Coronary artery (tissue), 2 donors: ENCODE measurements at places on chromosomes 5 and 9.

DNA sequence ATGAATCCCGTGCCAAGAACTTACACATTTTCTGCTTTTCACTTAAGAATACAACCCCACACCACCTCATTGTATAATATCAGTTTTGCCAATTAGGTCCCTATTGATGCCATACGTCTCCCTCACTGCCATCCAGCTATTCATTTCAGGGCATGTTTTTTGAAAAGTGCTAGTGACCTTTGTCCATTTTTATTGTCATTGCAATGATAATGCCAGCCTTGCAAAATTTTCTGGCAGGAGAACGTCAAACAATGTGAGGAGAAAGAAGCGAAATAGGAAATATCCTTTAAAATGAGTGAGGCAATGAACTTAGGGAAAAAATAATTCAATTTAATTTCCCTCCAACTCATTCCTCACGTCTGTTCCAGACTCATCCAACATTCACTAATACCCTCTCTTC, 111.8 kb upstream of the CKMT2 start:
- DNase-seq, result no peak

- DNase-seq, result no peak
Observed at GRCh38 chr5:78574131-78574673, 74.4 kb downstream of the LHFPL2 start.

- no peak for DNase-seq
Observed at GRCh38 chr5:90613918-90614504, 55.4 kb downstream of the ADGRV1 start.

GRCh38 chr9:70614786-70615463, 200.5 kb upstream of the KLF9 start:
- no peak for DNase-seq

- no peak for DNase-seq
Observed at GRCh38 chr9:96163161-96163560, 138.8 kb downstream of the HSD17B3 start.

DNA sequence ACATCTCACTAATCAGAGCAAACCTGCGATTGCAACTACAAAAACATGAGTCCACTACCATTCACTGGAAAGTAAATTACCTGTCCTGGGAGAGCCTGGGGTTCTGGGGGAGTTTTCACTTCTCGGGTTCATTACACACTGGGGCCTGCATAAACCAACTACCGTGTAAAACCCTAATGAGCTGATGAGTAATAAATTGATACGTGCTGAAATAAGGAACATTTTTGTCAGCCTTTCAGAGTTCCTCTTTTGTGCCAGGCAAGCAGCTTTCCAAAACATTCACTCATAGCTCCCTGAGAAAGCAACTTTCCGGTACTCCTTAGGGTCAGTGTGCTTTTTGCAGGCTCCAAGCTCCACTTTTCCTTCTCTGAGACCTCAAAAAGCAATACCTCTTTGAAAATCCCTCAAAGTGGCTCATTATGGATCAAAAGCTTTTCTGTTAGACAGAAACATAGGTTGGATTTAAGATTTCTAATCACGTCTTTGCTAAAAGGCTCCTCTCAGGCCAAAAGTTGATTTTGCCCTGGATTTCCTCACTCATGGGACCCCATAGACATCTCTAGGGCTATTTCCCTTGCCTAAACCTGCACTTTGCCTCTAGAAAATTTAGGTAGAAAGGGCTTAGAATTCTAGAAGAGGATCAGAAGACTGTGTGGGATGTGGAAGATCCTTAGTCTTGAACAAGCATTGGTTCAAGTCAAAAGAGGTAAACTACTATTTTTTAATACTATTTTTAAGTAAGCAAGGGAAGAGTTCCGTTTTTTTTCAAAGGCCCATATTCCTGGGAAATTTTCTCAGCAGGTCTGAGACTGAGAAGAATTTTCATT, 74.8 kb downstream of the ST8SIA4 start:
- no peak for DNase-seq

GRCh38 chr5:73160239-73160671, 12.7 kb upstream of the TMEM174 start:
- no peak for DNase-seq

DNA sequence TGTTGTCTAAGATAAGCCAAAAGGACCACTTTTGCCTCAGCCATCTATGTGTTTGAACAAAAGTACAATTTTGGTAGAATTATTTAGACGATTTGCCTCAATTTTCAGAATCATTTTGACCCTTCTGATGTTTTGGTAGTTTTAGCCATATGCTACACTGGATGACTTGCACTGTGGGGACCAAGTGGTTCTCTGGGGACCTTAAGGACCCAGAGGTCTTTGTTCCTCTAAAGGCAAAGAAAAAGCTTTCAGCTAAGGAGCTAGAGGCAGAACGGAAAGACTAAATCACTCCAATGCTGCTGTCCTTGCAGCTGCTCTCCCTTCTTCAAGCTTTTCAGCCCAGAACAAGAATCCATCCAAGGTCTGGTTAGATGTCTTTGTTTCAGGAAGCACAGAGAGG, 51.0 kb upstream of the APC start:
- no peak for DNase-seq

GRCh38 chr5:179792612-179793467, 946 bp upstream of the LTC4S start:
- DNase-seq, result no peak

DNA sequence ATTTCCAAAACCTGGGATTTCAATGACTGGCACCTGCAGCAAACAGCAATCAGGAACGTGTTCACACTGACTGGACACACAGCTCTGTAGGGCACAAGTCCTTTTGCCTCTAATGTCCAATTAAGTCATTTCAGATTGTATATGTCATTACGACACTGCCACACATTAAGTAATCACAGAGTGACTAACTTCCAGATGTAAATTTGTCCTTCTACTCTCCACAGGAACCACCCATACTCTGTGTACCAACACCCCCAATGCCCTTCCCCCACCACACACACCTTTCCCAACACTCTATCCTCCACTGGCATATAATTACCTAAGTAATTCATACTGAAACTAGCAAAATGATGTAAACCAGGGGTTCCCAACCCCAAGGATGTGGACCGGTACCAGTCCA, 30.5 kb downstream of the LARS1 start:
- no peak for DNase-seq

GRCh38 chr5:124154714-124155113, 591.7 kb downstream of the ZNF608 start:
- no peak for DNase-seq

DNA sequence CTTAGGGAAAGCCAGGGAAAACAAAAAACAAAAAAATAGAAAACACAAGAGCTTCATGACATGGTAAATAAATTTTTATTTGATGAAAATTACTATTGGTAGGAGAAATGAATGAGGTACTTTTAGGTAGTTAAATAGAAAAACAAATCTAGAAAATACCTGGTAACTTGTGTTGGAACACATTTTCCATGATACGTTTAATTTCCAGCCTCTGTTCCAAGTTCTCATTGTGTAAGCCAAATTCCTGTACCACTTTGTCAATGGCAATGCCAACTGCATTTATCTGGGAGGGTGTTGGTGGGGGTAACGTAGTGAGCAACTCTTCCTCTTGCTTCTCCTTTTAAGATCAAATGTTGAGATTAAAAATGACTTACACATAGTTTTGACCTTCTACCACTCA, 9.4 kb downstream of the TUT7 start:
- no peak for DNase-seq

DNA sequence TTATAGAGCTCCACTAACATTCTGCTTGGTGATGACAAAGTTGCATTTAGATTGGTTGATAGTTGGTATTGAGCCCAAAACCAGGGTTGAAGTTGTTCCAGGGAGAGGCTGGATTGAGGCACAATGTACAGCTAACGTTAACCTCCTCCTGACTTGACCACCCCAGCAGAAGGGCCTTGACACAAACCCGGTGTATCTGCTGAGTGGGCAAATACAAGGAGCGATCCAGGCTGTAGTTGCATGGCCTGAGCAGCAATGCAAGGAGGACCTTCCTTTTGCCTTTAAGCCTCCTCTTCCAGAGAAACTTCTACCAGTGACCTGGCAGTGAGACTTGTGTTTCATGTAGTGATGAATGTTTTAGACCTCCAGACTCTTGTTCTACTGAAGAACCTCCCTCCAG, 66.2 kb upstream of the GAS1 start:
- DNase-seq, result no peak

DNA sequence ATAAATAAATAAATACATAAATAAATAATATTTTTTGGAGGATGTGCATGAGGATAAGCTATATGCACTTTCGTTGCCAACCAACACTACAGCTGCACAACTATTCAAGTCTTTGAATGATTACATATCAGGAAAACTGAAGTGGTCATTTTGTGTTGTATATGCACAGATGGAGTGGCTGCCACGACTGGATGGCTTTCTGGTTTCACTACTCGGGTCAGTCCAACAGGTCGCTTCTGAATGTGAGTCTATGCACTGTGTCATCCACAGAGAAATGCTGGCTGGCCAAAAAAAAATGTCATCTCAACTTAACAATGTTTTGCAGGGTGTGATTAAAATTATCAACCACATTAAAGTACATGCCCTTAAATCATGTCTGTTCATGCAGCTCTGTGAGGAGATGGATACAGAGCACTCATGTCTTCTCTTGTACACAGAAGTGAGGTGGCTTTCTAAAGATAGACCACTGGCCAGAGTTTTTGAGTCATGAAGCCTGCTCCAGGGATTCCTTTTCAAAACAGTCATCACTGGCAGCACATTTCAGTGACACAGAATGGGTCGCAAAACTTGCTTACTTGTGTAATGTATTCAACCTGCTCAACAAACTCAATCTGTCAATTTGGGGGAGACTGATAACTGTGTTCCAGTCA, 589.8 kb upstream of the CYLC2 start:
- DNase-seq, result no peak

GRCh38 chr5:154842689-154843530, 7.5 kb downstream of the FAXDC2 start:
- peak; percentile 7 for DNase-seq

DNA sequence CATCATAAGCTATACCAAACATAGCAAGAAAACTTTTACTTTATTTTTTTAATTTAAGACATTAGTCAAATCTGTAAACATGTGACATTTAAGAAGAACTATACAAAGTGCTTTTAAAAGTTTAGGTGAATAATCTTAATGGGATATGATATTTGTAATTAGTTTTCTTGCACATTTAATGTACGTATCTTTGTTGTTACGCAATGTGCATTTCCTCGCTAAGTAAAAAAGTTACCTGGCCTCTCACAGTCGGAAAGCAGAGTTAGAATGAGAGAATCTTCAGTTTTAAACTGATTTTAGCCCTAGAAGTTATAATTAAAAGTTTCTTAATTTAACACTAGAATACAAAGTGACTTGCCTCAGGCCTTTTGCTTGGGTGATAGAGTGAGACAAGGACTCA, 589.8 kb downstream of the DMRTA1 start:
- no peak for DNase-seq

GRCh38 chr5:56480078-56480704, 247.1 kb upstream of the ANKRD55 start:
- DNase-seq, result no peak

GRCh38 chr5:18792145-18792544, 1157.9 kb downstream of the TAF11L14 start:
- DNase-seq, result no peak

GRCh38 chr5:111131356-111131755, 39.2 kb downstream of the WDR36 start:
- DNase-seq, result no peak

- no peak for DNase-seq
Observed at GRCh38 chr9:111271481-111272080, 58.4 kb downstream of the OR2K2 start.

DNA sequence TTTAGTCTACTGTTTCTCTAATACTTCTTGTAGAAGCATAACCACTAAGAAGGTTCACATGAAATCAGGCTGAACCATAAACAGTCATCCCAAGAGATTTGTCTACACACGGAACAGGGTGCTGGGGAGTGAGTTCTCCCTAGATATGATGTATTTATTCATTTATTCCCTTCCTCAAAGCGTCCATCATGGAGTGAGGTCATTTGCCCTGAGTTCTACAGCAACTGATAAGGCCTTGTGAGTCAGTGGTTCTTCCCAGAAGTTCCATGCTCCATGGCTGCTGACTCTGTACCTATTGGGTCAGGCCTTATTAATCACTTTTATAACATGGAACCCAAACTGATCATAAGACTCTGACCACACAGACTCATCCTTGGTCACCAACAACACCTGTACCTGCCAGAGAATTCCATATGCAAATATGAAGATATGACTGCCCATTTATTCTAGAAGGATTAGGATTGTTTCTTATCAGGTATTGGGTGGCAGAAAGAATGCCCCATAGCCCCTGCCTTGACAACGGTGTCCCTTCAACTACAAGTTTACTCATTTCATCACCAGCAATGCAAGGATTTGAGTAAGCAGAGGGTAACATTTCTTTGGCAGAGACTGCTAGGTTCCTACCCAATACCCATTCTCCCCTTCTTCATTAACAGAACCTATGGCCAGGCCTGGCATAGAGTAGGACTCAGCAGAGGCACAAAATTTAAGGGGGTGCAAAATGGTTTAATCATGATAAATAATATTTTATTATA, 118.1 kb downstream of the LHFPL2 start:
- DNase-seq, result no peak

DNA sequence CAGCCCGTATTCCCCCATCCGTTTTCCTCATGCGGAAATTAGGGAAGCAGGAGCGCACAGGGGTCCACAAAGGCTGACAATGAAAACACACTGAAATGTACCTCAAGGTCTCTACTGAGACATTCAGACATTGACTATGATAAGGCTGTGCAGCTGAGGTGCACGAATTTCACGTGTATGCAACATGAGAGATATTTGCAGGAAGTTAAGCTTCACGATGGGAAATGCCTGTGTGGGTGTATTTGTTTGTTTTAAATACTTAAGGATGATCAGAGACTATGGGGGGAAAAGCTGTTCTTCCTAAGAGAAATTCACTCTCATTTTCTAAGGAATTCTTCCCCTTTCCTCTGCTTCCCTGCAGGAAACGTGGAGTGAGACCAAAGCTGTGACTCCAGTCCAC, 2.6 kb upstream of the SPATA31E1 start:
- no peak for DNase-seq

- no peak for DNase-seq
Observed at GRCh38 chr5:148418511-148418910, 34.8 kb downstream of the FBXO38 start.

DNA sequence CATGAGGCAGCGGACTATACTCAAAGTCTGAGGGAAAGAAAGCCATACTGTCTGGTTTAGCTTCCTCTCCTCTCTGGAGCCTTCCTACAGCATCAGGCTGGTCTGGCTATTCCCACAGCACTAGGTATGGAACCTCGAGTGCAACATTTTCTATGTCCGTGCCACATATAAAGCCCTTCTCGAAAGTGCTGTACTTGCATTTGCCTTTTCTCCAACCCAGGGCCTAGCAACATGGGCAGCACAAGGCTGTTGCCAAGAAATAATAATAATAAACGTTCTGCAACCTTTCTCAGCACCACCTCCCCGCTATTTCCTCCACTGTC, 804 bp downstream of the MED10 start:
- DNase-seq, result peak; percentile 19

- DNase-seq, result no peak
Observed at GRCh38 chr9:27394154-27394825, 97.3 kb upstream of the EQTN start.

DNA sequence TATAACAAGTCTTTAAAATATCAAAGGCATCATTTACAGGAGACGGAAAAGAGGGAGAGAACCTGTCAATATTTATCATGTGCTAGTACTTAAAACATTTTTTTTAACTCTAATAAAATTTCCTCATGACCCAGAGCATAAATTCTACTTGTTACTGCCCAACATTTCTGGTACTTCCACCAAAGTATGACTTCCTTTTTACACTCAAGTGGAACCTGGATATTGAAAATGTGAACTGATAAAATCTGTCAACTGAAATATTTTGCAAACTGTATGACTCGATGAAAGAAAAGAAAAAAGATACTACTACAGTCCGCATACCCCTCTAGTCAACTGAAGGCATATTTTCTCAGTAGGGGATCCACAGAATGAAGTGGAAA, 37.1 kb downstream of the FAM13B start:
- DNase-seq, result no peak
